ENCODE measurements at places on chromosomes 11 and 22. TPM values are rescaled to one million over a fixed set of nuclear protein-coding genes. Genes with fewer than 3 reads are reported as not detected.

SNU13 gene
- total RNA-seq: 305 TPM

SLCO2B1 gene
- not detected for total RNA-seq

GRCh38 chr11:68011051-68011943 lies 1.2 kb downstream of the ALDH3B1 start:
- DNase-seq: no peak

- DNase-seq: no peak
Measured at GRCh38 chr22:47205554-47205953, 443.1 kb downstream of the TBC1D22A start.

Measured in HT1080 (cell line).